A549 treated with CpdA at 1 μM for 4 hours (cell line): ENCODE measurements at places on chromosomes 6 and 20. TPM values are rescaled to one million over a fixed set of nuclear protein-coding genes. Genes with fewer than 3 reads are reported as not detected.

KCNQ5 gene
- 1.7 to 3.4 TPM (median 1.9 TPM) in 5 replicates for total RNA-seq

IDH3B gene
- total RNA-seq: 128 to 135 TPM (median 133 TPM) in 5 replicates

TUBB2B gene
- total RNA-seq: 12.1 to 14.2 TPM (median 13.2 TPM) in 5 replicates

ADAM33 gene
- 0.05 to 0.06 TPM in 2 of 5 replicates, not detected in the others for total RNA-seq

CPXM1 gene
- not detected in 5 replicates for total RNA-seq

RAB32 gene
- total RNA-seq: 35.3 to 47.8 TPM (median 44.8 TPM) in 5 replicates

RFX6 gene
- not detected in 5 replicates for total RNA-seq

SYCP2L gene
- 2.8 to 3.6 TPM (median 3.1 TPM) in 5 replicates for total RNA-seq

B3GALT4 gene
- 0.38 to 0.72 TPM (median 0.55 TPM) in 5 replicates for total RNA-seq

FBXO9 gene
- 34.5 to 41.4 TPM (median 38.2 TPM) in 5 replicates for total RNA-seq

ZNF165 gene
- 1.1 to 1.4 TPM (median 1.3 TPM) in 5 replicates for total RNA-seq

GNMT gene
- total RNA-seq: 0.09 to 0.20 TPM in 2 of 5 replicates, not detected in the others

HFE gene
- 8.7 to 13.8 TPM (median 13.5 TPM) in 5 replicates for total RNA-seq

MLN gene
- total RNA-seq: not detected in 5 replicates

NKX2-2 gene
- total RNA-seq: not detected in 5 replicates

ADGRB3 gene
- not detected in 5 replicates for total RNA-seq

C6orf52 gene
- total RNA-seq: 1.7 to 3.2 TPM (median 2.1 TPM) in 5 replicates

CCN6 gene
- not detected in 5 replicates for total RNA-seq

MCM3 gene
- total RNA-seq: 76.0 to 89.2 TPM (median 84.9 TPM) in 5 replicates

PLCB4 gene
- 11.9 to 20.6 TPM (median 14.1 TPM) in 5 replicates for total RNA-seq

ZBTB12 gene
- 3.2 to 5.4 TPM (median 4.8 TPM) in 5 replicates for total RNA-seq

MAFB gene
- 0.03 to 0.08 TPM (median 0.06 TPM) in 4 of 5 replicates, not detected in the other for total RNA-seq

ZBTB2 gene
- 15.8 to 16.4 TPM (median 16.1 TPM) in 5 replicates for total RNA-seq

NOX3 gene
- not detected in 5 replicates for total RNA-seq

CUL7 gene
- 6.1 to 8.5 TPM (median 7.2 TPM) in 5 replicates for total RNA-seq

MATN4 gene
- total RNA-seq: 0.08 to 0.14 TPM (median 0.10 TPM) in 3 of 5 replicates, not detected in the others

C4A gene
- total RNA-seq: 0.48 to 1.3 TPM (median 0.98 TPM) in 5 replicates

WFDC2 gene
- 0.11 TPM in 1 of 5 replicates, not detected in the others for total RNA-seq

UBD gene
- total RNA-seq: 0.51 to 1.2 TPM (median 0.61 TPM) in 5 replicates

CYP21A2 gene
- total RNA-seq: not detected in 5 replicates

OLIG3 gene
- not detected in 5 replicates for total RNA-seq

SMLR1 gene
- total RNA-seq: not detected in 5 replicates

GID8 gene
- 20.4 to 23.8 TPM (median 22.2 TPM) in 5 replicates for total RNA-seq

TSHZ2 gene
- total RNA-seq: not detected in 5 replicates

SERAC1 gene
- 3.0 to 4.8 TPM (median 3.6 TPM) in 5 replicates for total RNA-seq

TCF21 gene
- total RNA-seq: 0.03 to 0.07 TPM (median 0.06 TPM) in 4 of 5 replicates, not detected in the other

CASS4 gene
- total RNA-seq: 0.03 to 0.09 TPM (median 0.08 TPM) in 3 of 5 replicates, not detected in the others

CST2 gene
- 0.22 to 0.44 TPM (median 0.39 TPM) in 3 of 5 replicates, not detected in the others for total RNA-seq

HSPA1L gene
- total RNA-seq: 1.3 to 2.2 TPM (median 2.1 TPM) in 5 replicates

HINT3 gene
- total RNA-seq: 6.4 to 7.7 TPM (median 7.4 TPM) in 5 replicates

ARHGAP40 gene
- not detected in 5 replicates for total RNA-seq

BLCAP gene
- total RNA-seq: 45.1 to 54.5 TPM (median 47.8 TPM) in 5 replicates

BPIFB4 gene
- not detected in 5 replicates for total RNA-seq

NKAPL gene
- total RNA-seq: not detected in 5 replicates
